ENCODE measurements at places on chromosomes 7 and 10.
A peak's percentile ranks its signal among the peaks of the same experiment; 100 is the strongest.

DNA sequence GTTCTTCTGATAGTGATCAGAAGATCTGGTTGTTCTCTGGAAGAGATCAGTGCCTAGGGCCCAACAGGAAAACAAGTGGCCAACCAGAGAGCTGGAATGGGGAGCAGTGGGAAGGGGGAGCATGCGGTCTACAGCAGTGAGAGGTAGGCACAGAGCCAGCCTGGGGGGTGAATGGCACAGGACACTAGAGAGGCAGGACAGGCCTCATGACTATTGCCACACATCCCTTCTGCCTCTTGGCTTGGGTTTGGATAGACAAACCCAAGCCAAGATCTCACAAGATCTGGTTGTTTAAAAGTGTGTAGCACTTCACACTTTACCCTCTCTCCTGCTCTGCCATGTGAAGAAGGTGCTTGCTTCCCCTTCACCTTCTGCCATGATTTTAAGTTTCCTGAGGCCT, 224.4 kb downstream of the ARHGAP12 start:
- DNase-seq, result no peak

DNA sequence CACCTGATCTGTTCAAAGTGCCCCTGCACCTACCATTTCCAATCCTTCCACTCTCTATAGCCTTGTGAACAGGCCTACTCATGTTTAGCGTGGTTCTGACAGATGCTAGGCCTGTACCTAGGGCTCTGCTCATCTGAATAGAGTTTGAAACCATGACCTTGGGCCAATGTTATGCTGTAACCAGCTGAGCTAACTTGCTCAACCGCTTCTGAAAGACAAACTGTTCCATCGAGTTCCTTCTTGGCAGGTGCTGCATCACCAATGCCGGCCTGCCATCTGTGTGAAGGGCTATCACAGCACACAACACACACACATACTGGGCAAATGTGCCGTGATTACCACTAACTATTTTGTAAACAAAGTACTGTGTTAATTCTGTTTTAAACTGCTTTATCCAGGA, 419.0 kb upstream of the GALNT17 start:
- DNase-seq, result no peak

DNA sequence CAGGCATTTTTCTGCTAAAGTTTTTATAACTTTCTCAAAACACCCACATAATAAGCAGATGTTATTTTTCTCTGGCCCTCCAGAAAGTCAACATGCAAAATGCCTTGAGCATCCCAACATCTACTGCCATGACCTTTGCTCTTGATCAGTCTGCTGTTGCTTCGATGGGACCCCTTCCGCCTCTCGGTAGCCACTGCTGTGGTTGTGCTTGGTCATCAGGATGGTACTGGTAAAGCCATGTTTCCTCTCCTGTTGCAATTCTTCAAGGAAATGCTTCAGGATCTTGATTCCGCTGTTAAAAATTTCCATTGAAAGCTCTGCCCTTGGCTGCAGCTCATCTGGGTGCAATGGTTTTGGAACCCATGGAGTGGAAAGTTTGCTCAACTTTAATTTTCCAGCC, 533.0 kb downstream of the DNAJB6 start:
- DNase-seq, result no peak

- no peak for DNase-seq
These were observed 1.9 kb downstream of the AGBL3 start for GRCh38 chr7:134988161-134988560.

DNA sequence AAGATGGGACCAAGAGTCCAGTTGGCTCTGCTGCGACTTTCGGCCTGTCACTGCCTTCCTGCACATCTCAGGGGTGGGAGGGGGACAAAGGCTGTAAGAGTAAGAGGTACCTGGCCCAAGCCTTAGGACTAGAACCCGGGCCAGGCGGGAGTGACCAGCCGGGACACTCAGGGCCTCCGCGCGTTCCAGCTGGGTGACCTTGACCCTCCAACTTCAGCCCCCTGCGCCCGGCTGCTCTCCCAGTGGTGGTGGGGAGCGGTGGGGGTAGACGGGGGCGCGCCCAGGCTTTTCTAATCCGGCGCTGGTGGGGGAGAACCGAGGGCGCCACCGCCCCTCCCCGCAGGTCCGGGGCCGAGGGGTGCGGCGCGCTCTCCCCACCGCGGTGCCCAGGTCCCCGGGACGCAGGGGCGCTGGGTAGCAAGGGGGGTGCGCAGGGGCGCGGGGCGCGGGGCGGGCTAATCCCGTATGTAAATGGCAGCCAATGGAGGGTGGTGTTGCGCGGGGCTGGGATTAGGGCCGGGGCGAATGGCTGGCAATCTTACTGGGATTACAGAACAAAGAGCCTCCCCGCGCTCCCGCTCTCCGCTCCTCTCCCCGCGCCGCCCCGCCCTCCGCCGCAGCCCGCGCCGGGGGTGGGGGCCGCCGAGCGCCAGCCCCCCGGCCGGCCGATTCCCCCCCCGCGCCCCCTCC, at the start of gene GTF2IRD1:
GTF2IRD1 (plus strand) TSS at position 585 of the 690 bp plus-strand sequence. CDS start 54,175 bp downstream, outside the sequence.
- DNase-seq, result peak; percentile 86

DNA sequence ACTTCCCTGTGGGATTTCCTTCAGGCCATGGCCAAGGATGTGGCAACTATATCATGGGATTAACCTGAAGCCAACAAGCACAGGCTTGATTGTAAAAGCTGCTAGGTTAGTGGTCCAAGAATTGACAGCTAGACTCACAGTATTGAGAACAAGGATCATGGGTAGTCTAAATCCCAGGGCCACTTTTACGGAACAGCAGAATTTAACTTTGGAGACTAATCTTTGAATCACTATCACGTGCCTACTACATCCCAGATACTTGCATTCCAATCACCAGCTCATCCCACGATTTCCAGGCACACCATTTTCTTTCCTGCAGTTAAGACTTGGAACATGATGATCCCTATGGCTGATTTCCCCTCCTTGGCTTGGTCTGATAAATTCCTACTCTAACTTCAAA, 65.6 kb upstream of the ADO start:
- no peak for DNase-seq

DNA sequence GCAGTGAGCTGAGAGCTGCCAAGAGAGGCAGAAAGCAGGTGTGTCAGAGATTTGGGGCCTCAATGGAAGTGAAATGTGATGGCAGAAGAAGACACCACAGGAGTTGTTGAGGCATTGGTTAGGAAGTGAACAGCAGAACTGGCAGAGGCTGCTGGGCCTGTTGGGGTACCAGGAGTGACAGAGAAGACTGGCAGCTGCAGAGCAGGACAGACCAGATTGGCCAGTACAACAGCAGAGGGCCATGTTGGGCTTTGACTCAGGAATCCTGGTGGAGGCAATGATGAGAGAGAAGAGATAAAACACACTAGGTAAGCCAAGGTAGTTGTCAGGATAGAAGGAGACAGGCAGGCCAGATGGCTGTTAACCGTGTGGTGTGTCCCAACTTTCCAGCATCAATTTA, 19.9 kb upstream of the HERPUD2 start:
- DNase-seq, result no peak

- peak; percentile 81 for DNase-seq
These were observed 24.6 kb upstream of the AKR1B10 start for GRCh38 chr7:134502463-134503371.

DNA sequence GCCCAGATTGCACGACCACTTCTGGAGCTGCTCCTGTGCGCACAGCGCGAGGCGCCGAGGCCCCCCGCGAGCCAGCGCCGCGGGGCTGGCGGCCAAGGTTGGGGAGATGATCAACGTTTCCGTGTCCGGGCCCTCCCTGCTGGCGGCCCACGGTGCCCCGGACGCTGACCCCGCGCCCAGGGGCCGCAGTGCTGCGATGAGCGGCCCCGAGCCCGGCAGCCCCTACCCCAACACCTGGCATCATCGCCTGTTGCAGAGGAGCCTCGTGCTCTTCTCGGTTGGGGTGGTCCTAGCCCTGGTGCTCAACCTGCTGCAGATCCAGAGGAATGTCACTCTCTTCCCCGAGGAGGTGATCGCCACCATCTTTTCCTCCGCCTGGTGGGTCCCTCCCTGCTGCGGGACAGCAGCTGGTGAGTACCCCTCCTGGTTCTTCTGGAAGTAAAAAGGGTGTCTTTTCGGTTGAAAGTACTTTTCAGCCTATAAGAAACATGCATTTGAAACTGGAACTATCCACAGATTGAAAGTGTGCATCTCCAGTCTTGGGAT, 683 bp downstream of the INSIG1 start:
- peak; percentile 19 for DNase-seq

DNA sequence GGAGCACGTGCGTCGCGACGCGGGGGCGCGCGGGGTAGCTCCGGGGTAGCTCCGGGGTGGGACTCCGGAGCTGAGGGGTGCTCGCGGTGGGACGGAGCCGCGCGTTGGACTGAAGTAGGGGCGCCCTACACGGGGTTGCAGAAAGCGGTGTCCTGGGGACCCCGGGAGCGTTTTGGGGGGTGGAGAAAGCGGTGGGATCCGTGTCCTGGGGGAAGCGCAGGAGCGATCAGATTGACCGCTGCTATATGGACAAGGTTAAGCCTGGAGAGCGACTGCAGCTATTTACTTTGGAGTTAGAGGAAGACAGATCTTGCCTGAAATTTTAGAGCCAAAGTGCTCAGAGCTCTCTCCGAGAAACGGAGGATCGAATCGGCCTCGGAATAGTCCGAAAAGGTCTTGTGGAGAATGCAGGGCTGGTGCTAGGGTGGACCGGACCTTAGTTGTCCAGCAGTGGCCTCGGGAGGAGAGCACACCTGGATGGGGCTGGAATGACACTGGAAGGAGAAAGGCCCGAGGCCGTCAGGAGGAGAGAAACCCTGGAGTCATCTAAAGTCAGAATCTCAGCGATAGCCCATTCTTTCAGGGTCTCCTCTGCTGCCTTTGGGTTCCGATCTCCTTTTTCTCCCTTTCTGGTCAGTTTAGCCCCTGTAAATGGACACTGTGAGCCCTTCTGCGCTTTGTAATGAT, 564 bp downstream of the PDSS1 start:
- peak; percentile 16 for DNase-seq

DNA sequence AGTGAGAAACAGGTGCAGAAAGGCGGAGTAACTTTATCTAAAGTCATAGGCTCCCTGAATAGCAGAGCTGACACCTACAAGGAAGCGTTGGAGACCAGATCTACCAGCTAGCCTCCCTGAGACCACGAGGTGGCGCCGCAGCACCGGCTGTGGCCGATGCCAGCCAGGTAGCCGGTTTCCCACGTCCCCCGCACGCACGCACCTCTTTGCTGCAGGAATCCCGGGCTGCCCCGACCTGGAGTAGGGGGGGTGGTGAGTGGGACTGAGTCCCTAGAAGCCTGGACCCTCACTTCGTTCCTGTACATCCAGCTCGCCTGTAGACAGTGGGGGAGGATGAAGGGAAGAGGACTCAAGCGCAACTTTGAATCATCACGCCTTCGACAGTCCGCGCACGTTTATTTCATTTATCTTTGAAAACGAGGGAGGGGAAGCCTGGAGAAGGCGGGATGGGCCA, 3.7 kb downstream of the ELOVL3 start:
- peak; percentile 71 for DNase-seq

DNA sequence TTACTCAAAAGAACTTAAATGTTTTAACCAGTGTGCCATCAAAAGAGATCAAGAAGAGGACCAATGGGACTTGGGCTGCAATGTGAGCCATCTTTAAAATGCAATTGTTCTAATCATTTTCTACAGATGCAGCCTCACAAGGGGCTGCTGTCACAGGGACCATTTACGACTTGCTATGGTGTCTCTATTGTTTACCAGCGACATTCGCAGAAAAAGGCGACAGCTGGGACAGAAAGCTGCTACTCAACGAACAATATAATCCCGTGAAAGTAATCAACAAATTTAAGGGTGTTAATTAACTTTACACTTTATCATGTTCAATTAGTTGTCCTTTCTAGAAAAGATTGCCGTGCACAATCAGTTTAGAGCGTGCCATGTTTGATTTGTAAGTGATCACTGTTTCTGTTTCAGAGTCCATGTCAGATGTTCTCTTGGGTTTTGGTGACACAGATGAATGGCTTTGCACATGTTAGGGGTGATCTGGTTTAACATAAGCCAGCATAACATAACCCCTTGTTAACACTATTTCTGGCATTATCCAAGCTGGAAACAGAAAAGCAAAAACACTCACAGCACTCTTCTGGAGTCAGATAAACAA, 110.8 kb downstream of the HIBADH start:
- no peak for DNase-seq

- no peak for DNase-seq
These were observed 22.0 kb upstream of the CUX1 start for GRCh38 chr7:101795461-101795860.

DNA sequence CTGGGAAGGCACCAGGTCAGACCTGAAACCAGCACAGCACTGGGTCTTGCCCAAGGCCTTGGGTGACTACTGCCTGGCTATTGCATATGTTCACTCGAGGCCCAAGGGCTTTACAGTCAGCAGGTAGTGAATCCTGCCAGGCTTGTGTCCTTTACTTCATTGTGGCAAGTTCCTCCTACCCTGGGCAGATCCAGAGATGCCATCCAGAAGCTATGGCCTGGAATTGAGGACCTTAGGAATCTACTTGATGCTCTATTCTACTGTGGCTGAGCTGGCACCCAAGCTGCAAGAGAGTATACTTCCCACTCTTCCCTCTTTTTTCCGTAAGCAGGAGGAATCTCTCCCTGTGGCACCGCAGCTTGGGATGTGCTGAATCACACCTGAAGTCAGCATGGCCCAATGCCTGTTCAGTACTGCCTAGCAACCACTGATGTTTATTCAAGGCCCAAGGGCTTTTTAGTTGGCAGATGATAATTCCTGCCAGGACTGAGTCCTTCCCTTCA, 246.7 kb upstream of the CTBP2 start:
- peak; percentile 5 for DNase-seq

DNA sequence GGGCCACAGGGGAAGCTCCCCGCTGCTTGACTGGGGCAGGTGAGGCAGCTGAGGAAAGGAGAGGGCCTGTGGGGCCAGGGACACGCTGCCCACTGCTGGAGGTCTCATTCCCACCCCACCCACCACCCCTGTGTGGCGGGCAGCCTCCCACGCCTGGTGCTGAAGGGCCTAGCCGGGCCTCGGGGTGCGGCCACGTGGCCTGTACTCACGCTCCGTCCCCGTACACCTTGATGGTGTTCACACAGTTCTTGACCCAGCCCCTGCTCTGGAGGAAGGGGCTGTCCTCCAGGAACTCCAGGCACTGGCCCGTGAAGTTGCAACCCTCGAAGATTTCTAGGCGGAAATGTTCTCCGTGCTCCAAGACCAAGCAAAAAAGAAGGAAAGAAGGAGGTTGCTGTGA, 4.0 kb downstream of the CRYGN start:
- DNase-seq, result no peak

DNA sequence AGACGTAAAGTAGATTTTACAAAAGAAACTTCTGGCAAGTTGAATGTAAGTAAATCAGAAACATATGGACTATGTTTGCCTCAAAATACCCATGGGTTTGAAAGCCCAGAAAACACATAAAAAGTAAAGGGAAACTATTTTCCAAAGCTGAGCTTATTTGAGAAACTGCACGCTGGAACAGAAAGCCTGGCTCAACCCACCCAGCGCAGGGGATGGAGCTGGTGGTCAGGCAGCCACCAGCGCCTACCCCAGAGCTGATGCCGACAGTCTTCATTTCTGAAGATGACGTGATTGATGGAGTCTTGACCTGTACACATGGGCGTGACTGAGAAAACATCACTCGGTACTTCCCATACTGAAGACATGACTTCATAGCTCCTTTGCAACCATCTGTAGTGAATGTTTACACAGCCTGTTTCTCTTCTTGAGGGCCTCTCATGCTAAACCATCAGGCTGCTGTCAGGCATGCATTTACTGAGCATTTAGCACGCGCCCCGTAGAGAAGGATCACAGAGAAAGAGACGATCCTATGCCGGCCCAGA, 232.6 kb upstream of the AUTS2 start:
- DNase-seq, result no peak
